ENCODE measurements at places on chromosomes 1 and 21.
A peak's percentile ranks its signal among the peaks of the same experiment; 100 is the strongest.

GRCh38 chr1:46067652-46068051 lies 64.8 kb downstream of the PIK3R3 start:
- no peak for DNase-seq

GRCh38 chr1:165787741-165788140 lies 19.1 kb upstream of the TMCO1 start:
- no peak for DNase-seq

DNA sequence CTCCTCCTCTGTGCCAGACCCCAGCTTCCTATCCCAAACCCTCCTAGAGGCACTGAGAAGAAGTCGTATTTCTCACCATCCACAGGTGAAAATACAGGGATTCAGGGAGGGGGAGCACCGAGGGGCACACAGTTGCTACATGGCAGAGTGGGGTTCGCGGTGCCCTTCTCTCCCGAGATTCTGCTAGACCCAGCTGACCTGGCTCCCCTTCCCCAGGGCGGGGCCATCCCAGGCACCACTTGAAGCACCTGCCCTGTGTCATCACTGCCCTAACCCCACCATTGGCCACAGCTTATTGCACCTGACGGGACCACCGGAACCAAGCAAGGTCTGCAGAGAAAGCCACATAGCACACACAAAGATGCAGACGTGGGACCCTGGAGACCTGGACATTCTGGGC lies 30.5 kb downstream of the SDC3 start:
- DNase-seq, result no peak

GRCh38 chr1:36696261-36696940 lies 213.7 kb upstream of the CSF3R start:
- DNase-seq, result no peak

DNA sequence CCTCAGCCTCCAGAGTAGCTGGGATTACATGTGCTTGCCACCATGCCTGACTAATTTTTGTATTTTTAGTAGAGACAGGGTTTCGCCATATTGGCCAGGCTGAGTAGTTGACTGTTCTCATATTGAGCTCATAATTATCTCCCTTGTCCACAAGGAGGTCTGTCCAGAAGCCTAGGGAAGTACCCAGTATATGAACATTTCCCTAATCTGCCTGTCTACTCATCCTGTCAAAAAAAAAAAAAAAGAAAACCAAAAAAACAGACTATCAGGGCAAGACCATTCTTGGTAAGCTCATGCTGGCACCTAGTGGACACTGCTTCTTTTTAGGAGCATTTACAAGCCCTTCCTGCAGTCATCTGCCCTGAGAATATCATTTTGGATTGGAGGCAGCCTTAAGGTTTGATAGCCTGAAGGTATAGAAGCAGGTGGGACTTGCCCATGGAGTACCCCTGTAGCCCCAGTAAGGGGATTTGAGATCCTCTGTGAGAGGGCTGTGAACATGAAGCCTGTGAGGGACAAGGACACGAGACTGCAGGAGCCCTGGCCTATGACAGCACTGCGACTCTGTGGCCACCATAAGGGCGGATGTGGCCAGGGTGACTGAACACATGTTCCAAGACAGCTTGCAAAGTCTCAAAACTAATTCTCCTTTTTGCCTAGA lies 10.8 kb upstream of the DUSP12 start:
- no peak for DNase-seq

DNA sequence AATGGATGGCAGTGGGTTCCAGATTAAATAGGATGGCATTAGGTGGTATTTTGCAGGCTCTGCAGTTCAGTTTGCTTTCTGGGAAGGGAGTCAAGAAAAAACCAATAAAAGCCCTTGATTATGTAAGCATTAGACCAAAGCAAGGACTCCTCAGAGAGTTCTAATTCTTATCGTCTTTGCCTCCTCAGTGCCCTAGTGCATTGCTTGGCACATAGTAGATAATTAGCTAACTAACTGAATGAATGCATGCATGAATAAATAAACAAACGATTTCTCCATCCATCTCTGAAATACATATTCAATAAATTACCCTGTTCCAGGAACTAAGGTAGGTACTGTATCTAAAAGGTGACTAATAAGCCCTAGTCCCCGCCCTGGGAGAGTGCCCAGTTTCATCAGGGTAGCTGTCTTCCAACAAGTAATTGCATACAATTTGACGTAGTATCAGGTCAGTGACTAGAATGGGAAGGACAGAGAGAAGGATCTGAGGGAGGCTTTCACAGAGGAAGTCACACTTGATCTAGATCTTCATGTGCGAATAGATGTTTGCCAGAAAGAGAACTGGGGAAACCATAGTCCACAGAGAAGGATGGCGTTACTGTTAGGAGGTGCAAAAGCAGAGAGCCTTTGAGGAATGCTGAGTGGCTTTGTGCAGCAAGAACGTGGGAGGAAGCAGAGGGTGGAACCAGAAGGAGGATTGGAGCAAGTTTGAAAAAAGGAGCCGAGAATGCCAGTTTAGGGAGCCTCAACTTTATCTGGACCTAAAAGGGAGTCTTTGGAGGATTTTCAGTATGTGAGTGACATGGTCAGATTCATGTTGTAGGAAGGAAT lies 111.4 kb downstream of the TBX19 start:
- DNase-seq, result no peak

DNA sequence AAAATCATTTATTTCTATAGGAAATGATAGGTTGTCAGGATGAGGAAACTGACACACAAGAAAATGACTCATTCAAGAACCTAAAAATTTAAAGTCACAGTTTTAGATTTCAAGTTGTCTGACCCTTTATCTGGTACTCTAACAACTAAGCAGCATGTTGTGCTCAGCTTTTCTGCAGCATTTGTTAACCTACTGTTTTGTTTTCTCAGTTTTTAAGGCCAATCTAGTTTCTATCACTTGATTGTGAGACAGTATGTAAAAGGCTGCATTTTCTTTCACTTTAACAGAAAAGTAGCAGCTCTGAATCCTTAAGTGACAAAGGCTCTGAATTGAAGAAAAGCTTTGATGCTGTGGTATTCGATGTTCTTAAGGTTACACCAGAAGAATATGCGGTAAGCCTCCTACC lies 59.1 kb downstream of the RALGPS2 start:
- DNase-seq, result no peak

DNA sequence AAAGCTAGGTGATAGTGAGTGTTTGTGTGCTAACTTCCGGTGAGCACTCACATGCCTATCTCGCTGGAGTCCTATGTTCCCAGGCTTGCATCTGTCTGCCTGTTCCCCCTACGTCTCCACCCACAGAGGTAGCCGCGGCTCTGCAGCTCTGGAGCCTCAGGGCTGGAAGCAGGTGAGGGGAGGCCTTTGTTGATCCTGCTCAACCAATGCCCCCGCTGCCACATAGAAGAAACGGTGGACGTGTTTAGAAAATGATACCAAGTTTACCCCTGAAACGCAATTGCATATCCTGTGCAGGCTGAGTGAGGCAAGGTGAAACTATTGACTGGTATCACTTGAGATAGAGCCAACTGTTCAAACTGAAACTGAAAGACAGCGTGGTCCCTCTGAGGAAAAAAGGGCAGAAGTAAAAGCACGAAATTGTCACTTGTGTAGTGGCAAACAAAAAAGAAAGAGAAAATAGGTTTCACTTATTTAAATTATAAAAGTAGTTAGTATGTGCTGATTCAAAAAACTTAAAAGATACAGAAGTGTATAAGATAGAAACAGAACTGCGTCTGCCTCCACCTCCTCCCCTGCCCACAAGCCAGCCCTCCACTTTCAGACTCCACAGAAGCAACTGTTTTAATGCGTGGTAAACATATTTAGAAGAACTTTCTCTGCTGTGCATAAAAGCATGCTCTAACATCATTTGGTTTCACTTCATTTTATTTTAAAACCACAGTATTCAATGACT lies 38.6 kb upstream of the ETS2 start:
- DNase-seq, result peak; percentile 35

DNA sequence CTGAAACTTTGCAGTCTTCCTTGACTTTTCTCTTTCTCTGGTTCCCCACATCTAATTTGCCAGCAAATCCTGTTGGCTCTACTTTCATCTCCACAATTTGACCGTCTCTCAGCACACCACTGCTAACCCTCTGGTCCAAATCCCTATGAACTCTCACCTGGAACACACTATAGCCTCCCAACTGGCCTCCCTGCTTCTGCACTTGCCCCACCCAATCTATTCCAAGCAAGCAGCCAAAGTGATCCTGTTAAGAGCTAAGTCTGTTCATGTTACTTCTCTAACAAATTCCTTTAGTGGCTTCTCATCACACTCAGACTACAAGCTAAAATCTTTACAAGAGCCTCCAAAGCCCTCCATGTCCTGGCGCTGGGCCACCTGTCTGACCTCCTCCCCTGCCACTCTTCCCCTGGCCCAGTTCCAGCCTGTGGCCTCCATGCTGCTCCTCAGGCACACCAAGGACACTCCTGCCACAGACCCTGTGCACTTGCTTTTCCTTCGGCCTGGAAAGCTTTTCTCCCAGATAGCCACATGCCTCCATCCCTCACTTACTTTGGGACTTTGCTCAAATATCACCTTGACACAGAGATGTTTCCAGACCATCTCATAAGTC lies 104.1 kb downstream of the DTL start:
- DNase-seq, result no peak

DNA sequence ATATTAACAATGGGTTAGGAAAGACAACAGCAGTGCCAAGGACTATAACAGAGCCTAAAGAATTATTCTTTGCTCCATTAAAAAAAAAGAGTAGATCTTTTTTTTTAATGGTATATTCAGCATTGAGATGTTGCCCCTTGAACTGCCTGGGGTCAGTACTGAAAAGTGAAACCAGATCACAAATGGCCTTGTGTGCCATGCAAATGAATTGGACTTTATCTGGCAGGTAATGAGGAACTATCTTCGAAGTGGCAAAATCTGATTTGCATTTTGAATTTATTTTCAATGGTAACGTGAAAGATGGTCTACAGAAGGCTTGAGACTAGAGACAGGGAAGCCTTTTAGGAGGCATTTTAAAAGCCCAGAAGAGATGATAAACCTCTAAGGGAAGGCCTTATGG lies 21.4 kb upstream of the PKN2 start:
- DNase-seq, result no peak

DNA sequence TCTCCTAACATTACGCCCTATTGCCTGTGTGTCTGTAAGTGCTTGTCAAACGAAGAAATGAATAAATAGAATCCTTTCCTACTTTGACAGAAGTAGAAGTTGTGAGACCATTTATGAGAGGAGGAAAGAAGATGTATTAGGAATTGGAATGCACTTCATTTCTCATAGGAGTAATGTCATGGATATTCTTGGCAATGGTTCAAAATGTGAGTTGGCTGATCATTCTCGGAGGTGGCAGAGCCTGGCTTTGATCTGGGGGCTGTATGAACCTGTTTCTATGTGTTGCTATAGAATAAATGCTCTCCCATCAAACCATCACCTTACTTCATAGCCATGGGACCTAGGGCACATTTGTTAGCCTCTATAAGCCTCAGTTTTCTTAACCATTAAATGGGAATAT lies 10.1 kb upstream of the SERBP1 start:
- no peak for DNase-seq

GRCh38 chr1:152759453-152760173 lies 1.8 kb downstream of the KPRP start:
- no peak for DNase-seq

DNA sequence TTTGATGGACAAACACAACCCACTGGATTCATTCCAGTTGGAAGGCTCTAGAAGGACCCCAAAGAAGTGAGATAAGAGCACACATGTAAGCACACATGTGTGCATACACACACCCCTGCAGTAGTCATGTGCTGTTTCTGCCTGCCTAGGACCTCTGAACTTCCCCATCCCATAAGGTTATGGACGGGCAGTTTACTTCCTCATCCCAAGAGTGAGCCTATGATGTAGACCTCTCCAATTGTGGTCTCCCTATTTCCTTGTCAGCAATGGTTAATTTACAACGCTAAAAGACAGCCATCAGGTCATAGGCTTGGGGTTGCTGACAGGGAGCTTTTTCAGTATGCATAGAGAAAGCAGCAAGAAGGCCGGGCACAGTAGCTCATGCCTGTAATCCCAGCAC lies 15.4 kb upstream of the ADAR start:
- no peak for DNase-seq

DNA sequence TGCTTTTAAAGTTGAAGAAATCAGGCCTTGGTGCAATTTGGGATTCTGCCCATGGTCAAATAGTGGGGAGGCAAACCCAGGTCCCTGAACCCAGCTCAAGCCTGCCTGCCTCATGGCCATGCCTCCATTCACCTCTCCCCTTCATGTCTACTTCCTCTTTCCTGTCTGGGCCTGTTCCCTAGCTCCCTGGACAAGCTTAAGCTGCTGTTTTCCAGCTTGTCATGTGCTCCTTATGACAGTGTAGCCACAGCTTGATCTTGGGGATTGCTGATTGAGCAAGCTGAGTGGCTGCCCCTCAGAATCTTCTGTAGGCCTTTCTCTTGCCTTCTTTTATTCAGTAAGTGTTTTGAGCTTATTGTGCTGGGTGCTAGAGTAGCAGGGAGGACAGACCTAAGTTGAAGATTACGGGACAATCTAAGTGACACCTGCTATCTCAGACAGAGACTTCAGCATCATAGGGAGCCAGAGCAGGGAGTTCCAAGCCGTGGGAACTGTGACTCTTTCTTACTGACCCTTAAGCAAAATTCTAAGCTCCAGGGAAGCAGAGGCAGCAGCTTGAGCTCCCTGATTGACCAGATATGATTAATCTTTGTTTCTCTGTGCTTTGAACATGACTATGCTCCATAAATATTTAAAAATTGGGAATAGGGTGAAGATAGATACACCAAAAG lies 520 bp upstream of the MR1 start:
- DNase-seq, result no peak

DNA sequence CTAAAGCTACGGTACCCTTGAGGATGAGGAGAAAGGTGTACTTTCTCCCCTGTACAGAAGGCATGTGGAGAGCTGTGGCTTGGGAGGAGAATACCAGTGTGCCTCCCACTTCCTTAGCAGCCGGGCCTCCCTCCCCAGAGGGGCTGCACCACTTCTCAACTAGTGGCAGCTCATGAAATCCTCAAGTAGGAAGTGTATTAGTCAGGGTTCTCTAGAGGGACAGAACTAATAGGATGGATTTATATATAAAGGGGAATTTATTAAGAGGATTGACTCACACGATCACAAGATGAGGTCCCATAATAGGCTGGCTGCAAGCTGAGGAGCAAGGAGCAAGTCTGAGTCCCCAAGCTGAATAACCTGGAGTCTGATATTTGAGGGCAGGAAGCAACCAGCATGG lies 53.1 kb upstream of the PPP2R5A start:
- DNase-seq, result no peak

DNA sequence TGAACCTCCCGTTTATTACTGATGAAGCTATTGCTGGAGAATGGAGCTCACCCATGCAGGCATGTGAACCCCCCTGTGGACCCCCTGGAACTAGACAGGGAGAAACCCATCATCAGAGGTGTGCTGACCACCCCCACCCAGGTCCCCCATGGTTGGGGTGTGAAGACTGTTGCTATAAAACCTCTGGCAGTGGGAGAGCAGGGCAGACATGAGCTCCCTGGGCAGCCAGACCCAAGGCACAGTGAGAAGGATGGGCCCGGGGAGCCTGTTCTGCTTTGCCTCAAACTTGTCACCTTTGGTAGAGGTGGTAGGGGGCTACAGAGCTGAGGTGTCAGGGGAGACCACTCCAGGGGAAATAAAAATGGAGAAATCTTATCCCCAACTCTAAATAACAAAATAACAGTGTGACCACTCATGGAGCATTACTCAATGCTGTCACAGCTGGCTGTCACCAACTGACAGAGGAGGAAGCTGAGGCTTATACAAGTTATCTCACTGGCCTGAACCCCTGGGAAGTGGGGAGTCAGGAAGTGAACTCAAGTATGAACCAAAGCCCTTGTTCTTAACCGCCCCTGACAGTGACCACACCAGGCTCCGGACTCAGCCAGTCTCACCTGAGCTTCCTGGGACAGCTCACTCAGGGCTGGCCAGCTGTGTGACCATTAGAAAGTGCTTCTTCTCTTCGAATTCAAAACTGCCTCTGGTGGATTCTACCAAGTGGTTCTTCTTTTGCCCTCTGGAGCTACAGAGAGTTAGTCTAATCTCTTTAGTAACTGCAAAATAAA lies 698.8 kb downstream of the MATN1 start:
- DNase-seq, result no peak

Data from stimulated activated CD4-positive, alpha-beta T cell treated with anti-CD3 and anti-CD28 coated beads, TNF-alpha, amount 100 ng/mL, for 24 hours (primary cell).